ENCODE measurements at places on chromosomes 7 and 10.

- no peak for DNase-seq
Measured at GRCh38 chr10:69337296-69338132, 59.2 kb downstream of the HK1 start.

DNA sequence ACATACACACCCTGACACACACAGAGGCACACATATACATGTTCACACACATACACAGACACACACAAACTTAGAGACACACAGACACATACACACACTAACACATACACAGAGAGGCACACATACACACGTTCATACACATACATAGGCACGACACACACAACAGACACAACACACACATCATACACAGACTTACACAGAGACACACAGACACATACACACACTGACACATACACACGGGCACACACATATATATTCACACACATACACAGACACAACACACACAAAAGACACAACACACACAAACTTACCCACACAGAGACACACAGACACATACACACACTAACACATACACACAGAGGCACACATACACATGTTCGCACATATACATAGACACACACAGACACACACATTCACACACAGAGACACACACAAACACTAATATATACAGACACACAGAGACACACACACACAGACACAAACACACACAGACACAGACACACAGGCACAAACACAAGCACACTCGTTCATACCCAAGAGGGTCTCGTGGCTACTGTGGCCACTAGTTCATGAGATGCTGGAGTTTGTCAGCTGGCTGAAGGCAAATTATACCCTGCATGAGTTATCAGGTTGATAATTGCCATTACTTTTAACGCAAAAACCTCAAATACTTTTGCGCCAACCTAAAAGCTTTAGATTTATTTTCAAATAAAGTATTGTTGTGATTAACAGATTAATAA lies 17.7 kb upstream of the KLF6 start:
- no peak for DNase-seq

DNA sequence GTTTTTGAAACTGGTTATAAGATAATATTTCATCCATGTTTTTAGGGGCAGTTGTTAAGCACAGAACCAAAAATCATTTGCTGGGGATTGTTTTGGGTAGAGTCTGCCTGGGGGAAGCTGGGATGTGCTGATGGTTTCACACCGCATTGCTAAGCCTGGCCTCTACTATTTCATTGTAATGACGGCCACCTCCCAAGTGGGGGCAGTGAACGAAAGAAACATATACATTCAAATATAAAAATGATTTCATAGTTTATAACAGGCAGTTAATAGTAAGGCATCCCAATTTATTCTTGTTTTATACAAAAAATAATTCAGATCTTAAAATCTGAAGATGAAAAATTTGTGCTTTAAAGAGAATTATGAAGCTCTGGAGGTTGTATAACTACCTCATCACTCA lies 750.8 kb downstream of the REEP3 start:
- DNase-seq, result no peak

DNA sequence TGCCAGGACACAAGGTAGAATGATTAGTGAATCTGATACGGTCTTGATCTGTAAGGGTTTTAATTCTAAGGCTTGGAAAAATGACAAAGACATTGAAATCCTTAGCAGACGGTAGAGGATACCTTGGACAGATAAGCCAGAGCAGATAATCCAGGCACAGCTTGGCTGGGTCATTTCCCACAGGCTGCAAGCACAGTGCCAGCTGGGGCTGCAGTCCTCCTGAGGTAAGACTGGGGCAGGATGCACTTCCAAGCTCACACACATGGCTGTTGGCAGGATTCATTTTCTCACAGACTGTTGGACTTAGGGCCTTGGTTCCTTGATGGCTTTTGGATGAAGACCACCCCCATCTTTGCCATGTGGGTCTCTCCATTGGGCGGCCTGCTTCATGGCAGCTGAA lies 63.2 kb upstream of the BMPER start:
- no peak for DNase-seq
